NCI-H1048 (cell line): ENCODE measurements at places on chromosomes 12 and 14.

DNA sequence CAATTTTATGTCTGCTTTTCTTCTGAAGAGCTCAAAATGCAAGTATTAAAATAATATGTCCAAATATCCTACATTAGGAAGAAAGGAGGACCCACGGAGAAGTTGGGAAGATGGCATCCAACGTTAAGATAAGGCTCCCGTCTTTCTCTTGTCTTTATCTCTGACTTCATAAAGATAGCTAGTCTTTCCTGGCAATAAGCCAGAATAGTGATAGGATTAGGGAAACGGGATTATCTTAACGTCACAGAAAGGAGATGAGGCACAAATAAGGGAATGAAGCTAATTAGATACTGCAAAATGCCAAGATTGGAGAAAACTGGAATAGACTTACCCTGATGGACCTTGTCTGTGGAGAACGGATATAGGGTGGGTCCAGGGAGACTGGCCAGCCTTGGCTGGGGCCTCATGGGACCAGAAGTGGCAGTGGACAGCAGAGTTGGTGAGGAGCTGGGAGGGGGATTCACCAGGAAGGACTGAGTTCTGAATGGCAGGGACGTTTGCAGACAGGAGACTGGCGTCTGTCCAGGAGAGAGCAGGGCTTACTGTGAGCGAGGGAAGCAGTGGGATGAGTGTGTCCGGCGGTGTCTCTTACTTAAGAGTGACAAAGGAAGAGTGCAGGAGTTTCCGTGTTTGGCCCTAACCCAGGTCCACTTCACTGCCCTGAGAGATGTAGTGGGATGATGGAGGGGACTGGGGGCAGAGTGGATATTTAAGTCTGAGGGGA lies 119.9 kb downstream of the CACNA1C start:
- DNase-seq, result no peak

DNA sequence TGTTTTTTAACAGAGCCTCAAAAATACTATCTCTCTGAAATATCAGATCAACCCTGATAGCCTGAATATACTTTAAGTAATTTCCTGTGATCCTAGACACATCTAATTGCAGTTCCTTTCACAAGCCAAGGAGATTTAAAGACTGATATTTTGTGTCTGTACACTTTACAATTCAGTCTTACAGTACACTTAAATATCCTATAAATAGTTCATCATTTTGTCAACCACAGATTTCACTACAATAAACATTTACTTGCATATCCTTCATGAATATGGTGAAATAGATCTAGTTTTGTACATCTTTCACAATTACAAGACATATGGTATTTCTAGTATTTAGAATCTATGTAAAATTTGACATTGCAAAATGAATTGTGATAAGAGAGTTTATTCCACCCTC lies 161.0 kb downstream of the PAX9 start:
- DNase-seq, result no peak

DNA sequence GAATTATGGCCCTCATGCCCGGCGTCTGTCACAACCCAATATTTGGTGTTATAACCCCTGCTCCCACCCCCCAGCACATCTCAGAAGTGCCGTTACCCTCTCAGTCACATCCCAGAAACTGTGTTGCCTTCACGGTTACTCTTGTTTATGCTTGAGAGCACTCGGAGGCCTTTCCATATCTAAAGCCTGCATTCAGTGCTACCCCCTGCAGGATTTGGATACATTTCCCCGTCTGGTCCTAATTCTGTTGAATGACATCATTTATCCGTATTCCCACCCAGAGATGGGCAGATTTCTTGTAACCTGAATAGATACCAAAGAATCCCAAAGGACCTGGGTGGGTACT lies 19.1 kb upstream of the FOS start:
- no peak for DNase-seq

DNA sequence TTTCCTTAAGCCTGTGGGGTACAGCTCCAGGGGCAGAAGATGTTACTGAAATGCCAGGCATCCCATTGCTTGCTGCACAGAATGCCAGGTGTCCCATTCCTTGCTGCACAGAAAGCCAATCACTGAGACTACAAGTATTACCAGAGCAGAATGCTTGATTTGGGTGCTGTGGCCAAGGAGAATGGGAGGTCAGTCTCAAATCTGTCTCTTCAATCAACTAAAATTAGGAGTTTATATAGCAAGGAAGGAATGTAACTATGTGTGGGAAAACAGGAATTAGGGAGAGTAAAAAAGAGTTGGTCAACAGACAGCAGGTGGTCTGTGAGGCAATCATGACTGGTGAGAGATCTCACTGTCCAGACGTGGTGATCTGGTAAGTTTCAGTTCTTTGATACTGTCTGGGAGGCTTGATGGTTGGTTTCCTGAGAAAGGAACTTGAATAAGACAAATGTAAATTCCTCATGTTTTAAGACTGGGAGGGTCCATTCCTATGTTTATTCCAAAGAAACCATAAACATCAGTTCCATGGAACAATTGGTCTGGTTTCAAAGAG lies 31.2 kb upstream of the VASH1 start:
- DNase-seq, result no peak

DNA sequence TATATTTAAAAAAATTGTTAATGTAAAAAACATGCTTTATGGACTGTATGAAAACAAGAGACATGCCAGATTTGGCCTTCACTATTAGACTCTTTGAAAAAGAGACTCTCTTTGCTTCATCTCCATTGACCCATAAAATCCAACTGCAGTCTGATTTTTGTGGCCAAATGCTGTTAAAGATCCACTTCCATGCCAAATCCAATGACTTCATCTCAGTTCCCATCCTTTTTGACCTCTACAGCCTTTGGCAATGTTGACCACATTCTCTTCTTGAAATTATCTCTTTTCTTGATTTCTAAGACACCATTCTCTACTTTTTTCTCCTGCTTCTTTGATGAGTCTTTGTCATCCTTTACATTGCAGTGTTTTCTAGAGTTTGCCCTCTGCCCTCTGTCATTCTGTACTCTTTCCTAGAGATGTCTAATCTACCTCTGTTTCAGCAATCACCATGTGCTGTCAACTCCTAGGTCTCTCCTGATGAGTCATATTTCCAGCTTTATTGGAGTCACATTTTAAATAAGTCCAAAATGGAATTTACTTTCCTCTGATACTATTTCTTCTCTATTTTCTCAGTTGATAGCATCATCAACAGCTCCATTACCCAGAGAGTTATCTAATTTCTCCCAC lies 2.4 kb downstream of the TMPRSS12 start:
- DNase-seq, result no peak

GRCh38 chr12:56590237-56590830 lies 39.8 kb downstream of the BAZ2A start:
- DNase-seq, result no peak

- no peak for DNase-seq
These were observed 50.4 kb downstream of the NUAK1 start for GRCh38 chr12:106088246-106088808.

GRCh38 chr12:123960029-123960735 lies 12.4 kb downstream of the CCDC92 start:
- DNase-seq, result no peak

DNA sequence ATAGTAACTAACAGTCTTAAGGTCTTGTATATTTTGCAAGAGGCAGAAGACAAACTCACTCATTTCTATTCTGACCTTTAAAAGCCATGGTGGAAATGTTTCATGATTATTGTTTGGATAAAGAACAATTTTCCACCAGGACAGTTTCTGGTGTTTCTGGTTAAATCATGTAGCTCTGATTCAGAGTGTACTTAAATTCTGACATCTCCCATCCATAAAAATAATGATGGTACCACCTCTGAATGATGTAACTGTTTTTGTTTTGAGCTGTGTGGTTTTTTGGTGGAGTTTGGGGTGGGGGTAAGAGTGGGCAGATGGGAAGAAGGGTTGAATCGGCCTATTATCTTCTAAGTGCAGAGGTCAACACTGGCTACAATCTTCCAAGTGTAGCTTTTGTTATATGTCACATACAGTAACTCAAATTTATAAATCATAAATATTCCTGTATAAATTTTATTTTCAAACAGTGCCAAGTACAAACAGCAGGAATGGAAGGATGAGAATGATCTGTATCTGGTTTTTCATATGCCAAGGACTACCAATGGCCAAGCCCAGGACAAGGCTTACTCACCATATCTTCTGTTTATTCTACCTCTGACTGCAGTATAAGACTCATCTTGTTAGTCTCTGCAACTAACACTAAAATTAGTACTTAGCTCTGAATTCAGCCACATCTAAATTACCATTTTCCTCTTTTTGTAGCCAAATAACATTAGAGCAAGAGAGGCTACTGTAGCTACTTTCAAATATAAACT lies 108.7 kb downstream of the BCAT1 start:
- DNase-seq, result no peak

DNA sequence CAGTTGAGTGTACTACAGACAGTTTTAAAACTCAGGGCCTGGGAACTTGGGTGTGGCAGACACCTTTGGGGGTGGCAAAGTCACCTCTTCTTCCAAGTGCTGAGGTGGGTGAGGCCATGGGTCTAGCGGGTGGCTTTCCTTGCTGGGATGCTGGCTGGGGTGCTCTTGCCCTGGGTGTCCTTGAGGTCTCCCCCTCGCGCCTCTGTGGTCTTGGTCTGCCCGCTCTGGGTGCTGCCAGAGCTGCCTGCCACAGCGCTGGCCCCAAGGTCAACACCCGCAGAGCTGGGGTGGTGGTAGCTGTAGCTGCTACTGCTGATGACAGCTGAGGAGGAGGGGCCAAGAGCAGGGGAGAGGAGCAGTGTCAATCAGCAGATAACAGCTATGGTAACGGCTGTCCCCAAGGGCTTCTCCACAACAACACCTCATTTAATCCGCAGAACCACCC lies 6.8 kb downstream of the KRT74 start:
- no peak for DNase-seq

- no peak for DNase-seq
These were observed 14.6 kb downstream of the GPR84 start for GRCh38 chr12:54349679-54350078.

DNA sequence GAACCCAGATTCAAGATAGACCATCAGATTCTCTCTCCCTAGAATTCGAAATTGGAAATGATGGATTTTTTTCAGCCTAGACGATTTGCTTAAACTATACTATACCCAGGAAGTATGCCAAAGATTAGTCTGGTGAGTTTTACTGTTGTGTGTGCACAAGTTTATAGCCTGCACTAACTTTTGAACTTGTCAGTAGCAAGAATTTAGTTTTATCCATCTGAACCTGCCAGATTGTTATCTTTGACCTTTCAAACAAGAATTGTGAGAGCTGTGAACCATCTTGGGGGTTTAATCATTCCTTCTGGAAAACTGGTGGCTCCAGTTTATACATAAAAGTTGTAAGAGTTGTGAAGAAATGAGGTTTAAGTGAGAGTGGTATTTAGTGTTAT lies 243.5 kb upstream of the DAAM1 start:
- DNase-seq, result no peak

- no peak for DNase-seq
These were observed 1.6 kb downstream of the LRP1 start for GRCh38 chr12:57129889-57130288.

DNA sequence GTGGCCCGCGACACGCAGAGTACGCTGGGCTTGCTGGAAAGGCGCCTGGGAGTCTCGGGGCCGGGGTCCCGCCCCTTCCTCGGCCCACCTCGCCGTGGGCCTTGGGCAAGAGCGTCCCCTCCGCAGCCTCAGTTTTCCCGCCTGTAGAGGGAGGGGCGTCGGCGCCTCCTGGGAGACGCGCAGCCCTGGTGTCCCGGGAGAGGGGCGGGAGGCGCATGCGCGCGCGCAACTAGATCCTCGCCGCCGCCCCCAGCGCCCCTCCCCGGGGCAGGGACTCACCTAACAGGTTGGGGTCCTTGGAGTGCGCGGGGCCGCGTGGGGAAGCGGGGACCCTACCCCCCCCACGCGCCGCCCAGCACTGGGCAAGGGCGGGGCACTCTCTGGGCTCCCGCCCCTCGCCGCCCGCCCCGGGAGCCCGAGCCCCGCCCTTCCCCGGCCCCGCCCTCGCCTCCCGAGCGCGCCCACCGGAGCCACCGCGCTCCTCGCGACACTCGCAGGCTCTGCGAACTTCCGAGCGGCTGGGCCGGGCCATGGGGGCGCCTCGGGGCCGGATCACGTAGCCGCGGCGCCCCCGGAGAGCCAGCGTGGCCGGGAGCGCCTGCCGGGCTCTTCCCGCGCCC lies at the start of gene KIF26A:
Gene KIF26A (plus strand): TSS at position 490 of the 620 bp plus-strand sequence. CDS start 136 bp downstream, outside the sequence.
- DNase-seq, result peak; percentile 53

DNA sequence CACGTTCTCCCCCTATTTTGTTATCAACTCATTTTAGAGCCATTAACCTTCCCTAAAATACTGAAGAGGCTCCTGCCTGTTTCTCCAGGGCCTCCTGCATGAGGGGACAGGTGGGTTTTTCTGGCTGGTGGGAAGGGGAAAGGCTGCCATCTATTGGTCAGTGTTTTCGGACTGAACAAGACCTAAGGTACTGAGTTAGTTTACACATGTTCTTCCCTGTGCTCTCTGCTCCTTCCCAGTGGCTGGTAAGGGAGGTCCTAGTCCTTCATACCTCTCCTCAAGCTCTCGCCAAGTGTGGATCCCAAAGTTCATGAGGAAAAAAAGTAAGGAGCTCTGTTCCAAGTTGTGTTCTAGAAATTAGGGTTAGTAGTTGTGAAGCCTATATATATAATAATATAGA lies 357.5 kb downstream of the FSCB start:
- DNase-seq, result no peak

DNA sequence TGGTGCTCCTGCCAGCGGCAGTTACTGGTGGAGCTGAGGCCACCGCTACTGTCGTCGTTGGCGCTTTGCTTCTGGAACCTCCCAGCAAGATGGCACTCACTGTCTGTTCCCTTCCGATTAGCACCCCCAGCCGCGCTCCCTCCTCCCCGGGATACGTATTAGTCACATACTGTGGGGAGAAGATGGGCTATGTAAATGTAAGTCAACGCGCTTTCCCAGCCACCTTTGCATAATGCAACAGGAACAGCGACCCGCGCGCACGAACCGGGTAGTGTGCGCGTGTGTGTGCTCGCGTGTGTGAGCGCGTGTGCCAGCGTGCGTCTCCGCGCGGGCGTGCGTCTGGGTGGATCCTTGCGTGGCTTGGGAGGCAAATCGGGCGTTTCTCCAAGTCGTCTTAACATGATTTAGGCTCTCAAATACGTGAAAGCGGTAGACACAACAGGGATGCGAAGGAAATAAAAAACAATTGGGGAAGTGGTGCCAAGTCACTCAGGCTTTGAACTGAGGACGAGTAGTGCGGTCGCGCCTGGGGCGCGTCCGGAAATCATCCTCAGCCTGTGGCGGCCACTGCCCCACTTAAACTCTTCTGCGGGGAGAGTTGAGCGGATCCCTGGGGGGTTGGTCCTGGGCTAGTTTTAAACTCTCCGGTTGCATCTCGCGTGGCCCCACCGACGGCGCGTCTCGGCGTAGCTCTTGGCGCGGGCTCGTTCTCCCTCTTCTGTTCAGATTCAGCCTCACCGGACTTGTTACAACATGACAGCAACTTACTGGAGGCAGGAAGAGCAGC lies 1.8 kb downstream of the FLRT2 start:
- DNase-seq, result no peak

GRCh38 chr12:133129368-133130037 lies 571 bp downstream of the ZNF891 start:
- no peak for DNase-seq

DNA sequence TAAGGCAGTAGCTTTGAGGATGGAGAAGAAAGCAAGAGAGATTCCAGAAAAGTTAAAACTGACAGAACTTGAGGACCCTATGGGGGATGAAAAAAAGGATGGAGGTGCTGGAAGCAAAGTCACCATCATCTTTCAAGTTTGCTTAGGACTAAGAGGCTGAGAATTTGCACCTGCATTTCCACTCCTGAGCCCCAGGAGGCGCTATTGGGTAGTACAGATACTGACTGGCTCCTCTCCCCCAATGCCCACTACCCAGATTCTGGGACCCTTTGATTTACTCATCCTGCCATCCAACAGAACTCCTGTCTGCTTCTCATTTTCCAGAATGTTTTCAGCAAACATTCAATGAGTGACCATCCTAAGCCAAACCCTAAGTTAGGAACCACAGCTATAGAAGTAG lies 34.0 kb upstream of the CMKLR1 start:
- DNase-seq, result no peak

- no peak for DNase-seq
These were observed 46.9 kb upstream of the BCL11B start for GRCh38 chr14:99318959-99319295.
